ENCODE measurements at places on chromosomes 4 and X.

GRCh38 chr4:181173046-181173445 lies 1070.2 kb upstream of the TENM3 start:
- DNase-seq = peak; percentile 34

DNA sequence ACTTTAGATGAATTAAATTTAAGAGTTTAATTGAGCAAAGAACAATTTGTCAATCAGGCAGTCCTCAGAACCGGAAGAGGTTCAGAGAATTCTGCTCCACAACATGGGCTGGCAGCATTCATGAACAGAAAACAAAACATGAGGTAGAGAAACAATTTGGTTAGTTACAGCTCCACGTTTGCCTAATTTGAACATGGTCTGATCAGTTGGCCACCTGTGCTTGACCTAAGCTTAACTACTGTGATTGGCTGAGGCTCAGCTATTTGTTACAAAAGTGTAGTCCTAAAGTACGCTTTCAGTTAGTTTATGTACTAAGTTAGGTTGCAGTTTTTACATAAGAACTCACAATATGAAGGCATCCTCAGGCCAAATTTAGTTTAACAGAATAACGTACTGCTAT lies 258.6 kb downstream of the ADAM29 start:
- DNase-seq = no peak

DNA sequence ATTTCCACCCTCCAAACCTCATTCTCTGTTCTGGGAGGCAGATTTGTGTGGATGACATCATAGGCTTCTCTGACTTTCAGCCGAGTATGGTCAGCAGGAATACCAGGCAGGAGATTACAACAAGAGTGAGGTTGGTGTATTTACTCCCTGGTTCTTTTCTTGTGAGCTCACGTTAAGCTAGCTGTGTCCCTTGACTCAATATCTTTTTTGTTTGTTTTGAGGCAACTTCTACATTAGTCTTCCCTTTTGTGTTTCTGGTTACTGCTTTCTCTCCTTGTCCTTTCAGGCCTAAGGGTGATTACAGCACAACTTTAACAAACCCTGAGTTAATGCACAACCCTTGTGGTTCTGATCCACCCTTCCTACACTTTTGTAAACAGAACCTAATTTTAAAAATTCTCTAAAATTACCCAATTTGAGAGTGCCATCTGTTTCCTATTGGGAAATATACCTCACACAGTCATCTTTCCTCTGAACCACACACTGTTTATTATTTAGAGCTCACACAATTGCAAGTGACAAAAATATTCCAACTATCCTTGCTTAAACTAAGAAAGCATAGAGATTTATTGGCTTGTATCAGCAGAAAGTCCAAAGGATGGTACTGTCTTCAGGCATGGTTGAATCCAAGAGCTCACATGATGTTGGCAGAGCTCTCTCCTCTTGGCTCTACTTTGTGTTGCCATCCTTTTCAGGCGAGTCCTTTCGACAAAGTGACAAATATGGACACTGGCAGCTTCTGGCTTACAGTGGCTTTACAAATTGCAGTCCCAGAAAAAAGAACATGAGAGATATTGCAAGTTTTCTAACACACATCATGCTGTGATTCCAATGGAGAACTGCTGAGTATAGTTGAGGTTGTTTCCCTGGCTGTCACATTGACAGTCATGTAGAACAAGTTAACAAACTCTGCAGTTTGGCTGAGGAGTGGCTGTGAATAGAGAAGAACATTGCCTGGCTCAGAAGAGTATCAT lies 150.5 kb upstream of the DDIT4L start:
- peak; percentile 93 for DNase-seq

DNA sequence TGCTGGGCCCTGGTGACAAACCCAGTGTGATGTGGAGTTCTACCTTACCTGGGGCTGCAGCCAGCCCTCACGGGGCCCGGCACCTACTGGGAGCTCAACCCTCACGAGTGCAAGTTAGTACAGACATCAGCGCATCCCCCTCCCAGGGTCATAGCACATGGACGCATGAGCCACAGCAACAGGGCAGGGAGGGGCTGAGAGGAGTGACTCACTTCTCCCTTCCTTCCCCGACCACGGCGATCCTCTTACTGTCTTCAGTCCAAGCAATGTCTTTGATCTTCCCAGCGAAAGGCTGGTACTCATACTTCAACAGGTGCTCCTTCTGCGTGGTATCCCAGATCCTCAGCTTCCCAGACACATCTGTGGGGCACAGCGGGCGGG lies 17.8 kb downstream of the WDR1 start:
- DNase-seq = no peak

GRCh38 chrX:102338162-102338561 lies 91.2 kb downstream of the NXF2 start:
- no peak for DNase-seq

- DNase-seq = no peak
These were observed 24.4 kb upstream of the RP2 start for GRCh38 chrX:46812445-46812844.
